ENCODE measurements at places on chromosomes 4 and X.
A peak's percentile ranks its signal among the peaks of the same experiment; 100 is the strongest.

- no peak for DNase-seq
Measured at GRCh38 chrX:129659141-129659540, 4.4 kb upstream of the APLN start.

GRCh38 chr4:1260418-1261106, 11.6 kb upstream of the CTBP1 start:
- no peak for DNase-seq

- DNase-seq, result no peak
Measured at GRCh38 chrX:108312957-108313356, 125.3 kb downstream of the COL4A6 start.

- peak; percentile 84 for DNase-seq
Measured at GRCh38 chr4:78720994-78721677, 55.0 kb upstream of the BMP2K start.

DNA sequence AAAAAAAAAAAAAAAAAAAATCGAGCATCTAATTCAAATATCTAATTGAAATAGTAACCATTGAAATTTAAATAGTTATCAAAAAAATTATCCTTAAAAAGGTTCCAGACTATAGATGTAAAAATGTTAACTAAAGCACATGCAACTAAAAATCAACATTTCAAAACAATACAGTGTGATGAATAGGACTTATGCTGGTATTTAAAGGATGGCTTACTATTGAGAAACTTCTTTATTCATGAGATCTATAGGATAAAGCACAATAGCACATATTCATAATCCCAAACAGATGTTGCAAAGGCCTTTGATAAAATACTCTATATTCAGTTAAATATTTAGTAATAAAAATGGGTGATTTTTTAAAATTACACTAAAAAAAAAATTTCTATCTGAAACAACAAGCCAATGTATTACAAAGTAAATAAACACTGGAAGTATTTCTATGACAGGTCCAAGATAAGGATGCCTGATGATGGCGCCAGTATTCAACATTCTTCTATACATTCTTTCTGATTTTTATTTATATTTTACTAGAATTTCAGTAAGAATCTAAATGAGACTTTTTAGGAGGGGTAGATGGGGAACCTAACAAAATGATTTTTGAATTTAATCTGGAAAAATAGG, 26.3 kb downstream of the DCLK2 start:
- DNase-seq, result no peak

DNA sequence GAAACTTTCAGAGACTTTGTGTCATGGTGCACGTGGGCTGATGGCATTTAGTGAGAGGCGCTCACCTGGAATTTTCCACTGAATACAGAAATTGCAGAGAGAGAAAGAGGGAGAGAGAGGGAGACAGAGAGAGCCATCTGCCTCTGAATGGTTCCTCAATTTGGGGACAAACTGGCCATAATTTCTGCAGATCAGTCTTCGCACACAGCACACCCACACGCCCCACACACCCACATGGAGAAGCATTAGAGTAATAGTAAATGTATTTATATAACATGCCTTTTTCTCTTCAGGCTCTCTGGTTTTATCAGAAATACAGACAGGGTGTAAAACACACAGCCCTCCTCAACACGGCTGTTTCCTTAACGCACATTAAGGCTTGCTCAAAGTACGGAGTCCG, 38.6 kb downstream of the PRKX start:
- no peak for DNase-seq

DNA sequence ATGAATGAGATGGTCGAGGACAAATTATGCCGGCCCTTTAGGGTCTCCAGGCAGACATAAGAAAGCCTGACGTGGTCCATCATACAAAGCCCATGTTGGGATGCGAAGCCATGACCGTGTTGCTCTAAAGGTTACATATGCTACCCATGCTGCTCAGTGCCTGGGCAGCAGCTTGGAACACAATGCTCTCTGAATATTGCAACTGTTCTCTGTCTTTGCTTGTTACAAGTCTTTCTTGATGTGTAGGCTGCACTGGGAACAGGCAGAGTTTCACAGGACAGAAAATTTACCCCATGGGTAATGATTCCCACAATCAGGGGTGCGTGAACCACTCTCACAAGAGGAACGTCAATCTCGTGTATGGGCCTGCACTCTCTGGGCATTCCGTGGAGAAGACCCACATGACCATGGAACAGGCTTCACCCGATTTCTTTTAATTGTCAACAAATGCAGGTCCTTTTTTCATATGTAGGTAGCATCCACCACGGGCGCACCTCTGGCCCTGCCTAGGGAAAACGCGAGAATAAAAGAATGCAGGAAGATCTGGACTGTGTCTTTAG, 66.3 kb downstream of the NBDY start:
- no peak for DNase-seq

- DNase-seq, result no peak
Measured at GRCh38 chr4:41262198-41262597, 5.5 kb downstream of the UCHL1 start.

DNA sequence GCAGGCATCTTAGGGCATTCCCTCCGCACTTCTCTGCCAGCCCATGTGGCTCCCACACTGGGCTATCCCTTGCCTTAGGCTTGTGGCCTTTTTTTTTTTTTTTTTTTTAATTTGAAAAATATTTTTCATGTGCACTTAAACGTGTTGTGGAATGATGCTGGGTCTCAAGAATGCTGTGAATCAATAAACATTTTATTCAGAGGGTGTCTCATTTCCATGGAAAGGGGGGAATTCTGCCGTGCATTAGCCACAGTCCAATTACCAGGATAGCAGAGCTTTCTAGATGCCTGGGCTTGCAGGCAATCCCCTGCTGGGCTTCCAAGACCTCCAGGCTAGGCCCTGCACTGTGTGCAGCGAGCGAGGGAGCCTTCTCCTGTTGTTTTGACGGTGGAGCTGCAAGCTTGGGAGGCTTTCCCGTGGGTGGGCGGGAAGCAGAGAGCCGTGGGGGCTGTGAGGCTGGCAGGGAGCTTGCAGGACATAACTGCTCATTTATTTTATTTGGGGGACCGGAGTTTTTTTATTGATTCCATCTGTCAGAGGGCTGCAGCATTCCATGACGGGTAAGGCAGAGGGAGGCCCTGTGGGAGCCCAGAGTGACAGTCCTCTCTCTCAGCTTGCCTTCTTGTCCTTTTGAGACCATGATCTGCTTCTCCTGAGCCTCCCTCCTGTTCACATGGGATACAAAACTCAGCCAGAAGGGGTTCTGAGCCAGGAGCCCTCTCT, 2.6 kb upstream of the CPZ start:
- DNase-seq, result no peak

DNA sequence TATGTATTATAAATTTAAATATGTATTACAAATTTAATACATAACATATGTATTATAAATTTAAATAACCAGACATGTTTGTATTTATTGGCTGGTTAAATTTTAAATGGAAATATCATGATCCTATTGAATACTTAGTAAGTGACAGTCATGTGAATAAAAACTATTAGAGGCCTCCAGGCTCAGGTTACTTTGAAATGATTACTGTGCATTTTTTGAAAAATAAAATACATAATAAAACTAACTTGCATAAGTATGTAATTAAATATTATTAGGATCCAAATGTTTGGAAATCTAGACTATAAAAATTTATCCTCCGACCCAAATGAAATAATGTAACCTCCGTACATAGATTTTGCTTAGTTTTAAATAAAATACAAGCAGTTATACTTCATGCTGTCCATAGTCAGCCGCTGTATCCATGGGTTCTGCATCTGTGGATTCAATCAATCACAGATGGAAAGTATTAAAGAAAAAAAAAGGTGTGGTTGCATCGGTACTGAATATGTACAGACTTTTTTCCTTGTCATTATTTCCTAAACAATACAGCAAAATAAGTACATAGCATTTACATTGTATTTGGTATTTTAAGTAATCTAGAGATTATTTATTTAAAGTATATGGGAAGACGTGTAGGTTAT, 140.7 kb downstream of the WDFY3 start:
- DNase-seq, result no peak

DNA sequence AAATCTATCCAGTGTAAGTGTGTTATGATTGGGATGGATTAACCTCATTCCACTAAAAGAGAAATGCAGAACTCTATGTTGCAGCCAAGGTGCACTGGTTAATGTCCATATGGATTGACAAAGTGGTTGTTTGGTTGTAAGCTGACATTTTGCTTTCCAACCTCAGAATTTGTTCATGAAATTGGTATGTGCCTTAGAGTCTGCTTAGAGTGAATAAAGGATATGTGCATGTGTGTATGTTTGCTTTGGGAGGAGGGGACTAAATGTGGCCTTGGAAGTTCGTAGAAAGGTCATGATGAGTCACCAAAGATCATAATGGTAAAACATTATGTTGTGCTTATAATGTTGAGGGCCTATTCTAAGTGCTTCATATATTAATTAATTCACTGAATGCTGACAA, 44.1 kb upstream of the MBNL3 start:
- no peak for DNase-seq

DNA sequence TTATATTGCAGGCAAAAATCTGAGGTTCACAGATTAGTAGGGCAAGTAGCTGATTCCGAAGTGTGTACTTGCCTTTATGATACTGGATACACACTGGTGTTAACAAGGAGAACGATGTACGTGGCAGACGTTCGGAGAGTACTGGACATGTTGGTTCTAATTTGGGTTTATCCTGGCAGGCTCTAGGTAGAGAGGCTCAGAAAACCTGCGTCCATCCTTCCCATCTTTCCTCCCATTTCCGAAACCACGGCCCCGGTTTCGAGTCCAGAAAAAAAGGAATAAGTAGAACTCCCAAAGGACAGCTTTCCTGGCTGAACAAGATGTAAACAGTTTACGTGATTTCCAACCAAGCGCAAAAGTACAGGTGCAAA, 351 bp upstream of the SLC30A9 start:
- DNase-seq, result peak; percentile 22

- no peak for DNase-seq
Measured at GRCh38 chr4:1408418-1408817, 2.2 kb upstream of the NKX1-1 start.

- DNase-seq, result peak; percentile 54
Measured at GRCh38 chr4:87073199-87074120, 138.6 kb downstream of the AFF1 start.

DNA sequence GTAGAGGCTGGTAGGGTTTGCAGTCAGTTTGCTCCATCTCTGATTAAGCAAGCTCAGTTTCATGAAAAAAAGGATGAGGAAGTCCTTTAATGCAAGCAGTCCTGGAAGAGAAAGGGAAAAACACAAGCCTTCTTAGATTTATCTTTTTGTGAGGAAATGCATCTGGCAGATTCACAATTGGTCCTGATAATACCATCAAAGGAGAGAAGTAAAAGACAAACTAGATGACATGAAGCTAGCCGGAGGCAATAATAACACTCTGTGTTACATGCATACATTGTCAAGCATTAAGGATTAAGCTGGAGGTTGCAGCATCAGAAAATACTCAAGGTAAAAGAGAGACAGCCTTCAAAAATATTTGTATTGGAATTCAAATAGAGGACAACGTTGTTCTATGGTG, 356.0 kb upstream of the TEX13C start:
- no peak for DNase-seq
